Activated CD4-positive, alpha-beta T cell treated with anti-CD3 and anti-CD28 coated beads, Interleukin-2, Interleukin-6, amounts not matched to agents 100 ng/mL and 50 ng/mL, durations not matched to agents 16 hours and 8 hours (primary cell): ENCODE measurements at places on chromosomes 3 and 15.

DNA sequence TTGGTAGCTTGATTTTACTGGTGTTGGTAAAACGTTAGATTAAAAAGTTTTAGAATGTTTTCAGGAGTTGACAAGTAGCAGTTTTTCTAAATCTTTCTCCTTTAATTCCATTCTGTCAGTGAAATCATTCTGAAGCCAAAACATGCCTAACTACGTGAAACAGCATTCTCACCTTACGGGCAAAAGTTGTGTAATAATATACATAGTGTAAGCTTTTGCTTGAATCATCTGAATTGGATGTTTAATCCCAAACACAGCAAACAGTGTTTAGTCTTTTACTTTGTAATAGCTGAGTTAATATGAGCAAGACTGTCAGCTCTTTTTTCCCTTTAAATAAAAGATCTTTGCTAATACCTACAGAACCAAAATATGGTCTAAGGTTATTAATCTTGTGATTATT lies 100.6 kb downstream of the CYP19A1 start:
- DNase-seq = no peak

DNA sequence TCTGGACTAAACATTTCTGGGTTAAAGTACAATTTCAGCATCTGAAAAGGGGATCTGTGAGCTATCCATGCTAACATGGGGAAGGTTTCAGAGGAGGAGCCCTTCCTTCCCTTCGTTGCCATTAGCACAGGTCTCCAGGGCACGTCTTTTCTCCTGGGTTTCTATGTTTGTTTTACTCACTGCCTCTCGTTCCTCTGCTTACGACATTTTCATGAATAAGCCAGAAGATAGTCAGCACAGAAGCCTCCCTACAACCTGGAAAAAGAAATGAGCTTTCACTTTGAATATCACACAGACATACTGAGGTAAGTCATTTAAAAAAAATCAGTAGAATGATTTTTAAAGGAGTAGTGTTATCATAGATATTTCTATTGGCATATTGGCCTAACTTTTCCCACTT lies 117.2 kb upstream of the KCNMB2 start:
- peak; percentile 14 for DNase-seq

DNA sequence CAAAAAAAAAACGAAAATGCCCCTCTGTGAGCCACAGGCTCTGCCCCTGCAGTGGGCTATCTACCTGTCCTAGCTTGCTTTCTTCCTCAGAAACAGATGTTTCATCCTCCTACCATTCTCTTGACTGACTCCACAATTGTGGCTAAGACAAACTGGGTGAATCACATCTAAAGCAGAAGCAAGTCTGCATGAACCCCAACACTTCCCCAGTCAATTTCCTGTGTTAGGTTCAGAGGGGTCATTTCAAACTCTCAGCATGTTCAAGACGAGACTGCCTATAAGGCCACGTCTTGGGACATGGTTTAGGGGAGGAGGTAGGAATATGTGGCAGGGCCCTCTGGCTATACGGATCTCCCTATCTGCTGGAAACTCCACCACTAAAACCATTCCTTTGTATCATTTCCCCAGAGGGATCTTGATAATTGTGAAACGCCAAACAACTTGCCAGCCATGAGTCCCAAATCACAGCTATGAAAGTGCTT lies 28.6 kb upstream of the ANKDD1A start:
- peak; percentile 83 for DNase-seq

DNA sequence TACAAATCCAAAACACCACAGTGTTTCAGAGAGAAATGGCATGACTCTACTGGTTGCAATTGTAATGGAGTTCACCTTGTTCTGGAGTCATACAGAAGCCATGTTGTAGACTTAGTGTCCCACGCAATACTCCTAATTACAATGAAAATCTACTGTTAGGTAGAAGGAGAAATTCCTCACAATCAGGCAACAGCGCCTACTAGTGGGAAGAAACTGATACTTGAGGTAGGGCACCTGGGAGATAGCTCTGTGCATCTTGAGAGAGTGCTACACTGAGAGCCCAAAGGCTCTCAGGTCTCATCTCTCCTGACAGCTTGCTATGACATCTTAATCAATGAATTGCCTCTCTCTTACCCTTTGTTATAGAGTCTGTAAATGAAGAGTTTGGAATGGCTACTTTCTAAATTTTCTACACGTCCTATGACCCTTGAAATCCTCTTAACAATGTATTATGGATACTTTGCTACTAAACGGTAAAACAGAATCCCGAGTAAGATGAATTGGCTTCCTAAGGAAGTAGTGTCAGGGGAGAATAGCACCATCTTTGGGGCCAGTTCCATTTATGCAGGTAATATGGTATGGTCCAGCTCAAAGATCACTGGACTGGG lies 422.7 kb upstream of the TPRG1 start:
- DNase-seq = peak; percentile 51

- DNase-seq = no peak
Measured at GRCh38 chr3:163768048-163768447, 1310.2 kb downstream of the SI start.

DNA sequence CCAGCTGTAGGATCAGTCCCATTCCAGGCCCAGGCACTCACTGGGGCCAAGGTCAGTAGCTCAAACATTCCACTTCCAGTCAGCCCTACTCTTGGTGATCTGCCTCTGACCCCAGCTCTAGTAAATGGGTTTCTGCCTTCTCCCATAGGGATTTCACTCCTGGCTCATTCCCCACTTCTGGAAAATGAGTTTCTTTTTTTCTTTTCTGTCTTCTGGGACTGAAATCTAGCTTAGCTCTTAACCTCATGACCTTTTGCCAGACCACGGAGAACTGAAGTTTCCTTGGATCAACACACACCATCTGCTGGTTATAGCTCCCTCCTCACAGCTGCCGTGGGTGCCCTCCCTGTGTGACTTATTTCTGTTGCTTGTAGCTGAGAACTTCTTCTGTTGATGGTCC lies 21.3 kb downstream of the MME start:
- no peak for DNase-seq

DNA sequence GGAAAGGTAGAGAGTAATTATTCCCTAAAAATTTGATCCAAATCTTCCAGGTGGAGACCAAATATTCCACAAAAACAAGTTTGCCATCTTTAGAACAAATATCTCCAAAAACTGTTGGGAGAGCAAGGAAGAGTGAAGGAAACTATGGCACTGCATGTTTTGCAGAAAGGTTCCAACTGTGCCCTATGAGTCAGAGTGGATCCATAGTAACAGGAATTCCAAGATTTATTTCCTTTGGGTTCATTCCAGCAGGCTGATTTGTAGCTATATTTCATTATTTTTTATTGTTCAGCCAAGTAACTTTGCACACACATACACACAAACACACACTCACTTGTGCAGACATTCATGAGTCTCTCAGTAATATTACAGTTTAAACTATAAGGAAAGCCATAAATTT lies 459.7 kb upstream of the EPHA6 start:
- DNase-seq = no peak

- peak; percentile 78 for DNase-seq
Measured at GRCh38 chr15:57152666-57153539, 223.4 kb upstream of the CGNL1 start.

- DNase-seq = peak; percentile 7
Measured at GRCh38 chr15:92161039-92161670, 232.5 kb upstream of the ST8SIA2 start.

DNA sequence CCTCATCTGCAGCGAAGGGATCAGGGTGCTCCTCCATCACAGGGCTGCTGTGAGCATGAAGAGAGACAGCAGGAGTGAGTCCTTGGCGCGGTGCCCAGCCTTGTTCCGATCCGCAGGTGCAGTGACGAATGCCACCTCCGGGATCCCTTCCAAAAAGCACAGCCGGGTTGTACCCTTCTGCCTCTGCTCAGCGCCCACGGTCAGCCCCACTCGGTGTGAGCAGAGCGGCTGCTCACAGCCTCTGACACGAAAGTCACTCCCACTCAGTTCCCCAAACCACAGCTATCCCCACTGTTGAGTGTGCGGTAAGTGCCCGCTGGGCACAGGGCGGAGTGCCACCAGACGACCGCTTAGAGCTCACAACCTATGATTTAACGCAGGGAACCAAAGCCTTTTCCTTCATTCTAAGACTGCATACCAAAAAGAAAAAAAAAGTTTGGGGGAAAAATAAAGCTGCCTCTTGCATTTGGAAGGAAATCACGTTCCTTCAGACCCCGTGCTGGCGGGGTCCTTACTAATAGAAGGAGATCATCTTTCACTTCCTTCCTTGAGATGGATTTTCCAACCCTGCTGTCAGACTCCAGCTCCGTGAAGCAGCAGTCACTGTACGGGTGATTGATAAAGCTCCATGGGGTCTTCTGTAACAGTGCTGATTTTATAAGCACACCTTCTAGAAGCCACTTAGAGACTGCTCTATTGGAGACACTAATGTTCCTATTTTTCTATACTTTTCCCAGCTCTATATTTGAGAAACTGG lies 34.7 kb upstream of the TUBGCP5 start:
- no peak for DNase-seq

DNA sequence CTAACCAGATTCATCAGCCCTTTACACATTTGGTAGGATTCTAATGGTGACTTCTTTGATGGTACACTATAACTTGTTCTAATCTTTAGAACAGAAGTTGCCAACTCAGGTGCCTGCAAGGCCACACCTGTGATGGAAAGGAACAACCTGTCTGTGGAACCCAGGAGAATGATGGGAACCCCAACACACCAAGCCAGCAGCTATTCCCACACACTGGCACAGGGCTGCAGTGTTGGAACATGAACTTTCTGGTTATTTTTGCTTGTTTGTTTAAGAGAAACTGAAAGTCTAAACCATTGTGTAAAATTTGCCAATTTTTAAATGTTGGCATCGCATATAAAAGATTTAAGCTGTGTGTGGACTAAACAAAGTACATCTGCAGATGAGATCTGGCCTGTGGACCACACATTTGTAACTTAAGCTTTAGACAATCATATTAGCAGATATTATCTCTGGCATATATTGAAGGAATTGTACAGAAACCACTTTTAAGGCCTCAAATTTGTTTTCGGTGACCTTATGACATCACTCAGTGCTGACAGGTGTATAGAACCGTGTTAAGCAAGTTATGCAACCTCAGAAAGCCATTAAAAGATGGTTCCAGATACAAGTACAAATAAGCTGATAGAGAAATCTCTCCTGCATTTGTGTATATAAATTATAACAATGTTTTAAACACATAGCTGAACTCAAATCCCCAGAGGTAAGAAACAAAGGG lies 242.9 kb downstream of the SLC9A9 start:
- DNase-seq = no peak

DNA sequence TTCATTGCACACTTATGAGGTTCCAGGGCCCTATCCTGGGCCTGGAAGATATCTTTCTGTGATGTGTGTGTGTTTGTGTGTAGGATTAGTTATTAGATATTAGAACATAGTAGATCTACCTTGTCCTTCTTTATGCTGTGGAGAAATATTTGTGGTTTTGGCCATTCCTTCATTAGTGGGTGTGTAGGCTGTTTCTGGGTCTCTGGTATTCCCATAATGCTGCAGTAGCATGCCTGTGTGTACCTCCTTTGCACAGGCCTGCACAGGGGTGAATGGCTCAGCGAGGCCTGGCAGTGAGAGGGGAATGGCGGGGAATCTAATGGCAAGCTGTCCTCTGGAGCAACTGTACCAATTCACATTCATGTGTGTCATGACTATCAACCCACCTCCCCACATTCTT lies 125.8 kb upstream of the MRPS22 start:
- no peak for DNase-seq

DNA sequence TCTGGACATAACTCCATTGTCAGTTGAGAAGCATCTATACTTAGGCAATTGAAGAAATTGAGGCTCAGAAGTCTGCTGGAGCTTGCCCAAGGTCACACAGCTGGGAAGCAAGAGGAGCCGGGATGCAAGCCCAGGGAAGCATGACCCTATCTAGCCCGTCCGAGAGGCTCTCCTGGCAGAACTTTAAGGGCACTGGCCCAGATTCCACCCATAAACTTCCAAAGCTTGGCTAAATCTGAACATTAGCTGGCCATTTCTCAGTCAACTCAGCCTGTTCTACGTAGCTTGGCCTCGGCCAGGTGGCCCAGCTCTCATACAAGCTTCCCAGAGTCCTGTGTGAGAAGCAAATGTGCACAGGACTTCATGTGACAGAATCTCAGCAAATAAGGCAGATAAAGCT lies 75.8 kb downstream of the LRIG1 start:
- no peak for DNase-seq

GRCh38 chr3:188900421-188900951 lies 271.3 kb upstream of the TPRG1 start:
- DNase-seq = no peak

DNA sequence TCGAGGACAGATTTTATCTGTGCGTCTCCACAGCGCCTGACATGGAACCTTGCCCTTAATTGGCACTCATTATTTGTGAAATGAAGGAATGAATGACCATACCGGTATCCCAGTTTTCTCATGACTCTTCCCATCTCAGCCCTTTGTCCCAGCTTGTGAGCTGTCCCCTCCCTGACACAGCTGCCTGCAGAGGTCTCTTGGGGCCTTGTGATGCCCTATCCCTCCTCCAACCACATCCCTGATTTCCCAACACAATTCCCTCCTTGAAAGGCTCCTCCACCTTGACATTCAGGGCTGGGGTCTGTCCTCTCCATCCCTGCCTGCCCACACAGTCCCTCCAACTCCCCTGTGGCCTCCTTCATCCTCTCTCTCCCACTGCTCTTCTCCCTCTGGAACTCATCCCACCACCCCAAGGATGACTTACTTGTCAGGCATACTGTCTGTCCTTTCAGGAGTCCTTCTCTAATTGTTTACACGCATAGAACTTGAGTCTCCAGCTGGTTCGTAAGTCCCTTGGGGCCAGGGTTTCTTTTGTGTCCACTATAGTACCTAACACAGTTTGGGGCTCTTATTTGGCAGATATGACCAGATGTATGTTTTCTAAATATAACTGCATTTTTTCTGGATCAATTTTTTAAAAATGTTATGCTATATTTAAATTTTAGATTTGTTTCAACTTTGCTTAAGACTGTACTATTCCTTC lies 35.6 kb upstream of the FILIP1L start:
- no peak for DNase-seq

DNA sequence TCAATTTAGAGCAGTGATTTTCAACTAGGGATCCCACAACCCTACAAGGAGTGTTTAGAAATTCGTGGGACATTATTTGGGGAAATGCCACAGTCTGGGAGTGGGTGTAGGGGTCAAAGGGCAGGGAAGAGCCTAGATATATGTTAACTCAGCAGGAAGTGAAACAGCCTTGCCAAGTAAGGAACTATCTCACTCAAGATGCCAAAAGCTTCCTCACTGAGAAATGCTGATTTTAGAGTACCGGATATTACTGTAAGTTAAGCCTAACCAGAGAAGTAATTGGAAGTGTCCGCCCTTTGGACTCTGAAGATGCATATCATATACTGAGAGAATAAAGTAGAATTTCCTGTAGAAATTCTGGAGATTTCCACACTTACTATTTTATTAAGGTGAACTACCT lies 158.6 kb downstream of the BBX start:
- no peak for DNase-seq

GRCh38 chr15:52428297-52428696 lies 100.4 kb downstream of the MYO5A start:
- DNase-seq = no peak

- no peak for DNase-seq
Measured at GRCh38 chr15:90053685-90054466, 48.4 kb downstream of the IDH2 start.

- no peak for DNase-seq
Measured at GRCh38 chr15:93417156-93417555, 328.1 kb upstream of the RGMA start.

- no peak for DNase-seq
Measured at GRCh38 chr15:89043031-89044002, 44.9 kb upstream of the ABHD2 start.
